ENCODE measurements at places on chromosomes 16 and 17.
A peak's percentile ranks its signal among the peaks of the same experiment; 100 is the strongest.

GRCh38 chr17:32141258-32141657 lies 1.0 kb upstream of the RHOT1 start:
- peak; percentile 94 for DNase-seq

- DNase-seq, result no peak
Observed at GRCh38 chr17:49457564-49458535, 37.2 kb upstream of the NGFR start.

DNA sequence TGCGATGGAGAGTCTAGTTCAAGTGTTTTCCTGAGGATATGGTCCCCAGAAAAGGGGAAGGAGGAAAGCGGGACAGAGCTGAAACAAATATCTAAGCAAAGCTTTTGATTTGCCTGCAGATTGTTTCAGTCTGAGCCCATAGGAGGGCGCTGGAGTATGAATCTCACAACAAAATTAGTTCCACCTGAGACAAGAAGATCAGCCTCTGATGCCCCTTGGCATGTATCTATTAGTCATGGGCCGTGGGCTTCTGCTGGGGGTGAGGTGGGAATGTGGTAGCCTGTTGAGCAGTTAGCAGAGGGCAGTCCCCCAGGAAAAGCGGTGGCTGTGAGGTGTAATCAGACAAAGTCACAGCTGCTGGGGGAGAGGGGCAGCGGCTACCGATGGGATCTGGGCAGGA lies 446.9 kb downstream of the CA10 start:
- DNase-seq, result no peak

DNA sequence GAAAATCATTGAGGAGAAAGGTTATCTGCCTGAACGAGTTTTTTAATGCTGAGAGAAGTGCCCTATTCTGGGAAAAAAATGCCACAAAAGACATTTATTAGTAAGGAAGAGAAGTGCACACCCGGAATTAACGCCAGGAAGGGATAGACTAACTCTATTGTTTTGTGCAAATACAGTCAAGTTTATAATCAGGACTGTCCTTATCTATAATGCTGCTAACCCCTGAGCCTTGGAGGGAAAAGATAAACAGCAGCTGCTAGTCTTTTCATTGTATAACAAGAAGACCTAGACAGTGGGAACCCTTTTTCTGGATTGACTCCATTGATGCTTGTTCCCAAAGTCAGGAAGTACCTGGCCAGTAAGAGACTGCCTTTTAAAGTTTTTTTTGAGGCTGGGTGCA lies 26.5 kb downstream of the BCAS3 start:
- DNase-seq, result no peak

DNA sequence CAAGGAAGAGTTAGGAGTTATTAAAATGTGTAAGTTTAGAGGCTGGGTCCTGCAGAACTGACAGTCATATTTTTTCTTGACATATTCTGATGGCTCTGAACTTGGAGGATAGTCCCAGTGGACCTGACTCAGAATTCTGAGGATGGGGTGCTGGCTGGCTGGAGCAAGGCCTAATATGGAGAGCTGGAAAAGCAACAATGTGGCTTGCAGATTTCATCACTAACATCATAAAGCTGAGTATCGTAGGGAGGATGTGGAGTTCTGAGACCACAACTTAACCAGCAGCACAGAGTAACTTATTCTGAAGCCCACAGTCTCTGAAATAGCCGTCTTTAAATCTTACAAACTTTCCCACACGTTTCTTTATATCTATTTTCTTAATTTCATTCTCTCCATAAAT lies 2.3 kb downstream of the KRTAP1-5 start:
- DNase-seq, result no peak

DNA sequence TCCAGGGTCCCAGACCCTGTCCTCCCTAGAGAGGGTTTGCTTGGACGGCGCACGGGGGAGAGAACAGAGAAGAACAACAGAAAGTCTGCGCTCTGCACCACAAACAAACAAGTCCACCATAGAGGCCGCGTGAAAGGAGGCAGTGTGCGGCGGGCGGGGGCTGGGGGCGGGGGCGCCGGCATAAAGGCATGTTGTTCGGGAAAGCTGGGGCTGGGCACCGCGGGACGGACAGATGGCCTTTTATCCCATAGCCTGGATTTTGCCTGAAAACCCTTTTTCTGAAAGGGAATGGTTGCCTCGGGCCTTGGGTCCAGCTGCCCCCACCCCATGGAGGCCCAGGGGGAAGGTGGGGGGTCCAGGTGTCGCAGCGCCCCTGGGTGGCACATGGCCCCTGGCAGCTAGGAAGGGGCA lies 26.0 kb downstream of the FA2H start:
- DNase-seq, result no peak

DNA sequence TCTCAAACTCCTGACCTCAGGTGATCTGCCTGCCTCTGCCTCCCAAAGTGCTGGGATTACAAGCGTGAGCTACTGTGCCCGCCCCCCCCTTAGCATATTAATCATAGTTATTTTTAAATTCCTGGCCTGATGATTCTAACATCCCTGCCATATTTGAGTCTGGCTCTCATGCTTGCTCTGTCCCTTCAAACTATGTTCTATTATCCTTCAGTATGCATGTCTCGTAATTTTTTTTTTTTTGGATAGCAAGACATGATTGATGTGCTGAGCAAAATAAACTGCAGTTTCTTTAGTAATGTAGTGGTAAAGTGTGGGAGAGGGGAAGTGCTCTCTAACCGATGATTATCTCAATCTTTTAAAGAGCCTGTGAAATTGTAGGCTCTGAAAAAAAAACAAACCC lies 34.3 kb upstream of the TMEM92 start:
- DNase-seq, result no peak

DNA sequence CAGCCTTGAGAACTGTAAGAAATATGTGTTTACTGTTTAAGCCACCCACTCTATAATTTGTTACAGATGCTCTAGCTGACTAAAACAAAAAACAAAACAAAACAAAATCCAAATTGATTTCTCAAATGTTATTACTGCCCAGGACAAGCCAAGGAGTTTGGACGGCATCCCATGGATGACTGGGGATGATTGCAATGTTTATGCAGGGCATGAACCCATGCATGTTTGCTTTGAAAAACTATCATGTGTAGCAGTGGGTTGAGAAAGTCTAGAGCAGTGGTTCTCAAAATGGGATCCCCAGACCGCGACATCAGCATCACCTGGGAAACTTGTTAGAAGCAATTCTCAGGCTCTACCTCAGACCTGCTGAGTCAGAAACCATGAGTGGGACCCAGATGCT lies 223.2 kb upstream of the PSMD7 start:
- no peak for DNase-seq

DNA sequence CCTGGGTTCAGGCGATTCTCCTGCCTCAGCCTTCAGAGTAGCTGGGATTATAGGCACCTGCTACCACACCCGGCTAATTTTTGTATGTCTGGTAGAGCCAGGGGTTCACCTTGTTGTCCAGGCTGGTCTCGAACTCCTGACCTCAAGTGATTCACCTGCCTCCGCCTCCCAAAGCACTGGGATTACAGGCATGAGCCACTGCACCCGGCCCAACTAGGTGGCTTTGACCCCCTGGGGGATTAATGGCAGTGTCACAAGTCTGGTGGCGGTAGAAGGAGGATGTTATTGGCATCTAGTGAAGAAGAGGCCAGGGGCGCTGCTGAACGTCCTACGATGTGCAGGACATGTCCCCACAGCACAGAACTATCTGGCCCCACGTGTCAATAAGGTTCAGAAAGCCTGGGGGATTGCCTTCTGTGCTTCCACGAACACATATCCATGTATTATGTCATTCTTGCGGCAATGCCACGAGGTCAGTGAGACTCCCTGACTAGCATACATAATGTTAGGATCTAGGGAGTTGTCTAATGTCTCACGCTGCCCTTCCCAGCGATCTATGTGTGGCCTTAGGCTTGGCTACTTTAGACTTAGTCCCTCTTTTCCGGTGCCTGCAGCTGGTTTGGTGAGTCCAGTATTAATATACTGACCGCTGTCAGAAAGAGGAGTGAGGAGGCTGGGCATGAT lies 75.8 kb downstream of the ABCC6 start:
- no peak for DNase-seq

- DNase-seq, result no peak
Observed at GRCh38 chr16:80592273-80592672, 51.5 kb downstream of the DYNLRB2 start.

GRCh38 chr16:85709766-85710585 lies 21.2 kb upstream of the GINS2 start:
- DNase-seq, result no peak

- no peak for DNase-seq
Observed at GRCh38 chr16:19169082-19169639, 1.1 kb downstream of the SYT17 start.

DNA sequence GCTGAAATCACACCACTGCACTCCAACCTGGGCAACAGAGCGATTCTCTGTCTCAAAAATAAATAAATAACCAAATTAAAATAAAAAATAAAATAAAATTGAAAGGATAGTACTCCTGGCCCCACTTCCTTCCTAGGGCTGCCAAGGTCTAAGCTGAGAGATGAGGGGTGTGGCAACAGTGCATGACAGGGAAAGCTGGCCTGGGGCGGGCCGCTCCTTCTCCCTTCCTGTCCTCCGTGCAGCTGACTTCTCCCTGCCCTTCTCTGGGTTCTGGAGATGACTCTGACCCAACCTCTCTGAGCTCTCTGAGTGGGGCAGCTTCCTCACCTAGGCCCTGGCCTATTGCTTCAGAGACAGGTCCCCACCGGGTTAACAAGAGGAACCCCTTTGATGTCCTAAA lies 8.7 kb upstream of the SLC25A39 start:
- DNase-seq, result no peak

DNA sequence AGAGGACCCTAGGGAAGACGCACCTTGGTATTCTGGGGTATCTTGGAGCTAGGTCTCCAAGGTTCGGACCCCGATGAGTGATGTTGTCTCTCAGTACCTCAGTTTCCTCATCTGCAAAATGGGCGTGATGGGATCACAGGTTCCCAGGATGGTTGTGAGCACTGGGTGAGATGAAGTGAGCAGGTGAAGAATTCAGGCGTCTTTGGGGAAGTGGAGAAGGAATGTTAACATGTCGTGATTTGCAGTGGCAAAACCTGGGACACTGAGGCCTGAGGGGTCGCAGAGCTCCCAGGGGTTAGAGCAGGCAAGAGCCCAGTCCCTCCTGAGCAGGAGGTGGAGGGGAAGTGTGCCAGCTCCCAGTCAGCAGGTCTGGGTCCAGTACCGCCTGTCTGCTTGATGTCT lies 215.1 kb upstream of the GSE1 start:
- no peak for DNase-seq

GRCh38 chr17:4018446-4018845 lies 54.2 kb upstream of the ATP2A3 start:
- DNase-seq, result no peak

- no peak for DNase-seq
Observed at GRCh38 chr17:42898147-42898811, 2.3 kb upstream of the G6PC1 start.

DNA sequence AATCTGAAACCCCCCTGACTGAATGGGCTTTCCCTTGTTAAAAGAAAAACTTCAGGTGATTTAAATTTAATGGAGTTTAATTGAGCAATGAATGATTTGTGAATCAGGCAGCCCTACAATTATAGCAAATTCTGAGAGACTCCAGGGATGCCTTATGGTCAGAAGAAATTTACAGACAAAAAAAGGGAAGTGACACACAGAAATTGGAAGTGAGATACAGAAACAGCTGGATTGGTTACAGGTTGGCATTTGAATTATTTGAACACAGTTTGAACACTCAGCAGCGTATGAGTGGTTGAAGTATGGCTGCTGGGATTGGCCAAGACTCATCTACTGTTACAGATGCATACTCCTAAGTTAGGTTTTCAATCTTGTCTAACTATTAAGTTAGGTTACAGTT lies 19.0 kb upstream of the CPHXL start:
- DNase-seq, result no peak

DNA sequence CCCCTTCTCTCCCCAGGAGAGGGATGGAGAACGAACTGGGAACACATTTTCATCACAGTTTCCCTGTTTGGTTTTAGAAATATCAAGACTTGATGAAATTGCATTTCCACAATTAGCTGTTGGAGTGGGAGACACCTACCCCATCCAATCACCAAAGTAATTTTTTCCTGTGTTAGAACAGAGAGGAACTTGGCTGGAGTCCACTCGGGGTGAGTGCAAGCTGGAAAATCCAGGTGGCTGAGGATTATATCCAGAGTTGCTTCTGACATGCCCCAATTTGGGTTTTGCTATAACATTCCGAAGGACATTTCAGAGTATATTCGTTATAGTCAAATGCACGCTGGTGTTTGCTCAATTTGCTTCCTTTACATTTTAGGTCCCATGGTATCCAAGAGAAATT lies 231.8 kb downstream of the C16orf95 start:
- DNase-seq, result no peak

GRCh38 chr16:48234630-48235029 lies 9.5 kb upstream of the LONP2 start:
- no peak for DNase-seq

- no peak for DNase-seq
Observed at GRCh38 chr17:31550389-31551056, 159.0 kb downstream of the RAB11FIP4 start.

- no peak for DNase-seq
Observed at GRCh38 chr16:60295451-60295850, 1561.3 kb upstream of the GOT2 start.

DNA sequence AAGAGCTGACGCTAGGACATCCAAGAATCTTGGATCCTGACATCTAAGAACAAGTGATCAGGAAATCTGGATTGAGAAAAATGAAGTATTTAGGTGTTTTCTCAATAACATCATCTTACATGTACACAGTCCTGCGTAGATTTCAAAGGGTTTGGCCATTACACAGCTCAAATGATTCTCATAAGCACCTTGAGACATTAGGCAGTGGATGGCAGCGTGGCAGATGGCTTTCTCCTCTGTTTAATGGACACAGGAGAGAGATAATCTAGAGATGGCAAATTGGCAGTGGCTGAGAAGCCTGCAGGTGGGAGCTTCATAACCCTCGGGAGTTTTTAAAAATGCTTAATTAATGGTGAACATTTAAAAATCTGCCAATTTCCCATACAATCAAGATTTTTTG lies 137.5 kb downstream of the ZFHX3 start:
- DNase-seq, result no peak

- DNase-seq, result no peak
Observed at GRCh38 chr16:86018941-86019340, 120.0 kb downstream of the IRF8 start.

DNA sequence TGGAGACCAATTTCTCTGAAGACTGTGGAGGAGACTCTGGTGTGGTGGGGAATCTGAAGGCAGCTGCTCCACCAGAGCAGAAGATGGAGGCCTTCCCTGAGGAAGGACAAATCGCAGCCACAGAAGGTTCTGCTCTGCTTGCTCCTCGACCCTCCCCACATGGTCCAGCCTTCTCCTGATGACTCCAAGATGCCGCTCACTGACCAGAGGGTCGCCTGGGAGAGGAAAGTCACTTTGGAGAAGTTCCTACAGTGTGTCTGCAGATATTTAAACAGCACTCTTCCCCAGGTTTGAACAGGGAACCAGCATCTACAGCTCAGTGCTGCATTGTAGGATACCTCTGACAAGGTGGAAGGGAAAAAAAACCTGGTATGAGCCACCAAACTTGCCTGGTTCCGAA lies 21.0 kb upstream of the SUPT4H1 start:
- DNase-seq, result no peak

- DNase-seq, result no peak
Observed at GRCh38 chr16:63672493-63672892, 1449.4 kb downstream of the CDH11 start.

Data from SK-N-MC (cell line).